Sigmoid colon (tissue), 7 donors: ENCODE measurements at places on chromosomes 2 and 18. TPM values are rescaled to one million over a fixed set of nuclear protein-coding genes. Genes with fewer than 3 reads are reported as not detected.
A peak's percentile ranks its signal among the peaks of the same experiment; 100 is the strongest.

The RFX8 gene
- polyA plus RNA-seq = not detected

The C1GALT1C1L gene
- not detected for polyA plus RNA-seq

- no peak for DNase-seq
Measured at GRCh38 chr18:11293794-11294193, 144.4 kb upstream of the PIEZO2 start.

- no peak for DNase-seq
Measured at GRCh38 chr2:47869859-47870595, 36.3 kb downstream of the FBXO11 start.

DNA sequence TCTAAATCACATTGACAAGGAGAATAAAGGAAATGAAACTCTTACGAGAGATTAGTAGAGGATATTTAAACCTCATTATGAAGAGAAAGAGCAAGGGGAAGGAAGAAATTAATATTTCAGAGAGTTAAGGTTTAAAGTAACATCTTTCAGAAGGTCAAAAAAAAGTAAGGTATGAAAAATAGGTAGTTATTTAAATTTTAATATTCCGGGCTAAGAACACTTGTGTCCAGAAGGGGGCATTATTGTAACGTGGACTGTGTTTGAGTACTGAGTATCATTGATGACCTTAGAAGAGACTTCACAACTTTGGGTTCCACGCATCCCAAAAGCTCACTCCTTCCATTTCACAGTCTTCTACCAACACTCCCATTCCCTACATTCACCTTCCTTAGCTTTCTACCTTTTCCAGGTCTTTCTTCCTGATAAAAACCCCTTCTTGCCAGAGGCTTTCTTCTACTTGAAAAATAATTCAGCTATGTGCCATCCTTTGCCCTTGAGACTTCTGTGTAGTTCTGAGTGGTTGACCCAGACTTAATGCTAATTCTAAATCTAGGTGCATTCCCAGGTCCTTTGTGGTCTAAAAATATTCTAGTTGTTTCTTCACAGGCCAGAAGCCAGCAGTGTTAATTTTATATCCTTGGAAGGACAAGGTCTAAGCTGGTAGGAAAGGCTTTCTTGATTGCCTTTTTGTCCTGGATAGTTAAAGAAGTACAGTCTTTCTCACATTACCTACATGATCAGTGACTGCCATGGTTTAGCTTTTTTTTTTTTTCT lies 16.5 kb downstream of the DYNC1I2 start:
- no peak for DNase-seq

GRCh38 chr2:179613701-179614100 lies 247.7 kb downstream of the ZNF385B start:
- DNase-seq = no peak

The NEU2 gene
- not detected for polyA plus RNA-seq

The RNF152 gene
- polyA plus RNA-seq = 9.6 TPM

The ARHGAP15 gene
- 3.7 TPM for polyA plus RNA-seq

GRCh38 chr18:9615280-9615797 lies 980 bp upstream of the PPP4R1 start:
- DNase-seq = no peak

GRCh38 chr2:230614040-230614439 lies 98.6 kb upstream of the CAB39 start:
- no peak for DNase-seq

- no peak for DNase-seq
Measured at GRCh38 chr18:13539050-13539449, 187.3 kb downstream of the FAM210A start.

DNA sequence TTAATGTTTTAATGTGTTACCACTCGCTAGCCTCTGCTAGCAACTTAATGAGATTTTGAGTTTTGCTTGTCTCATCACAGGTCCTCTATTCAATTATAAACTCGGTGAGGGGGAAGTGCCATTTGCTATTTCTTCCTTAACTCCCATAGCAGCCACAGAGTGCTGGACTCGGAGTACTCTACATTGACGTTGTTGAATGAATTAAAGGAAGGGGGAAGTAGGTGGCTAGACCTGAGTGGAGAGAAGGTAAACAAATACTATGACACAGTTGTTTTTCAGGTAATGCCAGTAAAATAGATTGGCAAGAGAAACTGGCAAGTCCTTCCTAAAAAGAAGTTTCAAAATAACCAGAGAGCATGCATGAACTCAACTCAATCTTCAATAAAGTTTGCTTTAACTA lies 339.3 kb downstream of the HRH4 start:
- DNase-seq = no peak

- no peak for DNase-seq
Measured at GRCh38 chr2:170341684-170342623, 164.0 kb downstream of the MYO3B start.

The GCKR gene
- not detected for polyA plus RNA-seq

- no peak for DNase-seq
Measured at GRCh38 chr2:605674-606608, 71.3 kb downstream of the TMEM18 start.

DNA sequence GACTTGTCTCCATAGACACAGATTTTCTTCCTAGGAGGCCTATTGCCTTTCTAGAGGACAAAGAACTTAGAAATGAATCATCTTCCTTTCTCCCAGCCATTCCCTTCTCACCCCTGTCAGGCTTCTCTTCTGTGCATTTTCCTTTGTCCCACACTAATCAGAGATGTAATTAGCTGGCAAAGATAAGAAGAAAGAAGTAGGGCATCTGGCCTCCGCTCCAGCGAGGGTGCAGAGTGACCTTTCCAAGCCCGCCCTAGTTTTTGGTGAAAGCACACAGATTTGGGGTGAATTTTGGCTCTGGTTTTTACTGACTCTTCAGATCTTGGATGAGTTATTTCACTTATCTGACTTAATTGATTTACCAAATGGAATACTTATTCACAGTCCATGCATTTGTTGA lies 626.5 kb downstream of the ZEB2 start:
- DNase-seq = no peak

- DNase-seq = peak; percentile 62
Measured at GRCh38 chr2:20585710-20586594, 64.9 kb downstream of the HS1BP3 start.

- DNase-seq = no peak
Measured at GRCh38 chr2:180676520-180677025, 303.8 kb upstream of the UBE2E3 start.

The TTR gene
- 7.2 TPM for polyA plus RNA-seq

The AKAIN1 gene
- polyA plus RNA-seq = not detected

- DNase-seq = no peak
Measured at GRCh38 chr2:16617282-16618266, 48.1 kb downstream of the CYRIA start.

The TOGARAM2 gene
- polyA plus RNA-seq = 0.23 TPM

The TGFA gene
- 3.0 TPM for polyA plus RNA-seq

- no peak for DNase-seq
Measured at GRCh38 chr2:177395351-177396065, 2.9 kb downstream of the AGPS start.

DNA sequence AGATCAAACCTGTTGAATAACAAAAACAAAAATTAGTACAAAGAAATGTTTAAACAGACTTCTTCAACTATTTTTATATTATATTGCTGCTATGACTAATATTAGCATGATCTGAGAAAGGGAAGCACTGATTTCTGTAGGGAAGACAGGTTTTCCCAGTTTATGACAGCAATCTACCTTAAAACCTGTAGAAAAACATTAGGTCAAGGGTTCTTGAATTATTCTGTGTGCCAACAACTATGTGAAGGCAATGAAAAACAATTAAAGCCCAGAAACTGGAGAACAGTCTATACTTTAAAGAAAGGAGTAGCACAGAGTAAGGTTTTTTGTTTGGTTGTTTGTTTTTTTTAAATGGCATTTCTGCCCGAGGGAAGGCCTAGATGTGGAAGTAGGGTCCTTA lies 23.3 kb downstream of the PUM2 start:
- DNase-seq = no peak

The GAL3ST2 gene
- polyA plus RNA-seq = 4.2 TPM

DNA sequence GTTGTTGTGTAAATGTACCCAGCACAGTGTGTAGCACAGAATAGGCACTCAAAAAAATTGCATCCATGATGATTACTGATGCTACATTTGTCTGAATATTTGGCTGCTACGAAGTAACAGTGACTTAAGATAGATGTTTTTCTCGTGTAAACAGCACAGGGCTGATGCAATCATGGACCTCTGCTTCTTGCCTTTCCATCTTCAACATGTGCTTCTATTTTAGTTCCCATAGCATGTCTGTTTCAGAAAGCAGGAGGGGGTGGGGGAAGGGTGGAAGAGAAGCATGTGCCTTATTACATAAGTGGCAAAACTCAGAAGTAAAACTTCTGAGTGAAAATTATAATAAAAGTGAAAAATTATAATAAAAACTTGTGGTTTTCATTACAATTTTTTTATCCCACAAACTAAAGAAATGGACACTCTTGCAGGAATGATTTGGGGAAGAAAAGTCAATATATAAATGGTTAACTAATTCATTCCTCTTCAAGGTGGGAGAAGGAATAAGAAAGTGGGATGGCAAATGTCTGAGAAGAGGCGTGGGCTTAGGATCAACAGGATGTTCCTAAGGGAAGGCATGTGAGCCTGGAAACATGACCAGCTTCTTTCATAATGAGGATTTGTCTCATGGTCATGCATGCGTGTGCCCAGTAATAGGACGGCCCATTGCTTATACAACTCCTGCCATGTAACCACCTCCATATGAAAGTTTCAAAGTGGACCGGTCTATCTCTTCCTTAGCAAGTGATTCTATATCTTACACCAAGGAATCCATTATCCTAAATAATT lies 27.2 kb downstream of the CCBE1 start:
- peak; percentile 79 for DNase-seq

GRCh38 chr2:95024960-95025405 lies 525 bp upstream of the MAL start:
- DNase-seq = no peak
